ENCODE measurements at places on chromosomes 3 and 15.

GRCh38 chr3:72288955-72289691, 504.2 kb upstream of the PROK2 start:
- peak; percentile 39 for DNase-seq

DNA sequence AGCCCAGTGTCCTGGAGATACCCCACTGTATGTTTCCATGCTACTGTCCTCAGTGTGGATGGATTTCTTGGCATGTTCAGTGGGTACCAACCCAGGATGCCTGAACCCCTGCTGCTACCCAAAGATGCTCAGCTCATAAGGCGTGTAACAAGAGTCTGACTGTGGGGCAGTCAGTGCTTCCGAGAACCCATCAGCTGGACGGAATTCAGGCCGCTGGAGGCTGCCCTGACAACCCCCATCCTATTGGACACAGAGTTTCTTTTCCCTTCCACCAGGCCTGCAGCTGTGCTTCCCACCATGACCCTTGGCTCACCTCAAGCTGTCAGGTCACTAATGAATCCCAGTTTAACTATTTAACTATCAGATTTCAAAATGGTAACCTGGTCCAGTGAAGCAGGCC, 224.1 kb upstream of the FEZF2 start:
- no peak for DNase-seq

GRCh38 chr3:76051145-76051544, 265.8 kb upstream of the ZNF717 start:
- no peak for DNase-seq

DNA sequence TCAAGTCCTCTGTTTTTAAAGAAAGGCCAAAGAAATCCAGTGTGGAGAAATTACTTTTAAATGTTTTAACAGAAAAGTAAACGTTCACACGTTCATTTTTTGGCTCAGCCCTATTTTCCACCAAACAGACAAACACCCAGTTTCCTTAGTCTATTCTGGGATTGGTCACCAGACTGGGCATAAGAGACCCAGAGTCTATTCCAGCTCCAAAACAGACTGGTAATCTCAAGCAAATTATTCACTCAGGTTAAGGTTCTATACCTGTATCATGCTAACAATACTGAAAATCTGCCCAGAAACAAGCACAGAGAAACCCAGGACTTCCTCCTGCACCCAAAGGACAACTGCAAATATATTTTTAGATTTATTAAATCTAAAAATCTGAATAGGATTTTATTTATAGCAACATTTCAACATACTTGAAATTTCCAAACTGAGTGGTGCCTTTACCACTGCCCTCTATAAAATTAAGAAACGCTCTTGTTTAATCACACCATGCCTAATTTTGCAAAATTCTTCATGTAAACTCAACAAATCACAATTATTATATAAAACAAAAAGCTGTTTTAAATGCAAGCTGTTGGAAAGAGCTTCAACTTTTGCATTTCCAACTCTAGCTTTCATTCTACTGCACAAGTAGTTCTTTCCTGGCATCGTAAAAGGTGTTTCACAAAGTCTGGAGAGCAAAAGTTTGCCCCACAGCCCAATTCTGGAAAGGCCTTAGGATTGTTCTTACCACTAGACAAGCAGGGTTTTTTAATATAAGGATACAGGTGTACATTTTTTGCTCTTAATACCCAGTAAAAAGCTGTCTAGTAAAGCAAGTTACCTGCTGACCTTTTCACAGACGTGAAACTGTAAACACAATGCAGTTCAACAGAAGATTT, 18.7 kb downstream of the ZNF148 start:
- no peak for DNase-seq

- no peak for DNase-seq
Observed at GRCh38 chr15:27232876-27233275, 261.9 kb downstream of the GABRG3 start.

GRCh38 chr3:141111364-141112155, 60.4 kb downstream of the SPSB4 start:
- DNase-seq: no peak

DNA sequence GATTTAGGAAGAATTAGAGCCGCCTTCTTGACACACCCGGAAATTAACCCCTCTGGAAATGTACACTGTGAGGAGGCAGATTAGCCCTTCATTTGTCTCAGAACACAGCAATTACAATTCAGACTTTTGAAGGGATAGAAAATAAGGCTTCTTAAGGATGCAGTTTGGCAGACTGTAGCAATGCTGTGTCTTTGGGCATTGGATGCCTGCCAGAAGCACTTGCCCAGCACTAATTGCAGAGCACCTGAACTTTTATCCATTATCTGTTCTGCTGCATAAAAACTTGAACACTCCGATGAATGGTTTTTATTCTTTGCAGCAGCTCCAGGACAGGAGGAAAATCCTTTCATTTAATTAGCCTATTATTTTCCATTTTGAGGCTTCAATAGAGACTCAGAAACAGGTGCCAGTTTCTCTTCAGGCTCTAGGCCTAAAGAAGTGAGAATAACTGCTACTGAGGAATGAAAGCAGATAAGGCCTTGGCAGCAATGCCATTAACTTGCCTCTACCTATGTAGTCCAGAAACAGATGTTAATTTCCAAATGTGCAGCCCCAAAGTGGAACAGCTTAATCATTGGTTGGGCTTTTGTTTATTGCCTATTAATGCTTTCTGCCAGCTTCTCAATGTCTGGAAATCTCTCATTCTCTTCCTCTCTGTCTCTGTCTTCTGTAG, 418.5 kb downstream of the NSUN3 start:
- no peak for DNase-seq

- no peak for DNase-seq
Observed at GRCh38 chr3:24139463-24140412, 194.7 kb downstream of the NR1D2 start.

Measured in dermis blood vessel endothelial cell (primary cell).